Right kidney (tissue), 9 donors: ENCODE measurements at places on chromosomes 11 and 22.
A peak's percentile ranks its signal among the peaks of the same experiment; 100 is the strongest.

- DNase-seq = no peak
Observed at GRCh38 chr11:75035911-75036565, 47.3 kb downstream of the NEU3 start.

GRCh38 chr11:133966921-133967598, 10.3 kb upstream of the IGSF9B start:
- peak; percentile 31 for DNase-seq

DNA sequence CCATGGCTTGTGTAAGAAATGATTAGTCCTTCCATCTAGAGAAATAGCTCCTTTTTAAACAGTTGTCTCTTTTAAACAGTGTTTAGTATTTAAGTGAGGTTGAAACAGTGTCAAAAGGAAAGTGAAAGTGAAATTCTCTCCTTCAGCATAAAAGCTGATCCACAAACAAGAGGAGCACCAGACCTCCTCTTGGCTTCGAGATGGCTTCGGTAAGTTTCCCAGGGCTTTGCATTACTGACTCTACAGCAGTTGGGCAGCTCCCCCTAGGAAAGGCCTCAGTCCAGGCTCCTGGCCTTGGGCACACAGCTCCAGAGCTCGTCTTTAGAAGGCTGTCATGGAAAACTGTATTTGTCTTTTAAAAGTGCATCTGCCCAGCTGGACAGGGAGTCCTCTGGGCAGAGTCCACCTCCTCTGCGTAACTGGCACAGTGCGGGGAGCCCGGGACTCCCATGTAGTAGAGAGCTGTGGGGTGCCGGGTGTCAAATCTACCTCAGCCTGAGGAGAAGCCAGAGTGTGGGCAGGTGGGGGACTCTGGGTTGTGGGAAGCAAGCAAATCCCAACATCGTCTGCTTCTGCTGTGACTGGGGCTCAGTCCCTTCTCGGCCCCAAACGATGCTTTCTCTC, at the start of gene PLAAT4:
Gene PLAAT4 (plus strand): TSS at position 140 of the 624 bp plus-strand sequence. CDS start 61 bp downstream, at position 201.
- peak; percentile 44 for DNase-seq

GRCh38 chr11:18912883-18913282, 26.3 kb downstream of the MRGPRX1 start:
- no peak for DNase-seq

DNA sequence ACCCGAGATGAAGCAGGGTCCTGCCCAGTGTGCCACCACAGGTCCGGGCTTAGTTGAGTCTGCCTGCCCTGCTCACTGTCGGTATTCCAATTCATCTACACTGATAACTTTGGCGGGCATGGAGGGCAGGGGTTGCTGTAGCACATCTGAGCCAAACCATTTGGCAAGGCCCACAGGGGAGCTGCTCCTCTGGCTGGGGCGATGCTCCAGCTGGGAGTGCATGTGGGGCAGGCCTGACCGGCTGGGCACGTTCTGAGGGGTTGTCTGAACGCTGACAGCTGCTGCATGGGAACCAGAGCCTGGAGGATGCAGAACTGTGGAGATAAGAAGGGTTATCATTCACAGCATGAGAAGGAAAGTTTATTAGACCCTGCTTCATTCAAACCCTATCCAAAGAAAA, 40.4 kb downstream of the DRG1 start:
- DNase-seq = no peak

GRCh38 chr22:48863965-48864528, 963.6 kb downstream of the BRD1 start:
- DNase-seq = no peak

DNA sequence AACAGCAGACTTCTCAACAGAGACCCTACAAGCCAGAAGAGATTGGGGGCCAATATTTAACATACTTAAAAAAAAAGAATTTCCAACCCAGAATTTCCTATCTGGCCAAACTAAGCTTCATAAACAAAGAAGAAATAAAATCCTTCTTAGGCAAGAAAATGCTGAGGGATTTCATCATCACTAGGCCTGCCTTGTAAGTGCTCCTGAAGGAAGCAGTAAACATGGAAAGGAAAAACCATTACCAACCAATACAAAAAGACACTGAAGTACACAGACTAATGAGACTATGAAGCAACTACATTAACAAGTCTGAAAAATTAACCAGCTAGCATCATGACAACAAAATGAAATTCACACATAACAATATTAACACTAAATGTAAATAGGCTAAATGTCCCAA, 947.9 kb upstream of the CHORDC1 start:
- no peak for DNase-seq

DNA sequence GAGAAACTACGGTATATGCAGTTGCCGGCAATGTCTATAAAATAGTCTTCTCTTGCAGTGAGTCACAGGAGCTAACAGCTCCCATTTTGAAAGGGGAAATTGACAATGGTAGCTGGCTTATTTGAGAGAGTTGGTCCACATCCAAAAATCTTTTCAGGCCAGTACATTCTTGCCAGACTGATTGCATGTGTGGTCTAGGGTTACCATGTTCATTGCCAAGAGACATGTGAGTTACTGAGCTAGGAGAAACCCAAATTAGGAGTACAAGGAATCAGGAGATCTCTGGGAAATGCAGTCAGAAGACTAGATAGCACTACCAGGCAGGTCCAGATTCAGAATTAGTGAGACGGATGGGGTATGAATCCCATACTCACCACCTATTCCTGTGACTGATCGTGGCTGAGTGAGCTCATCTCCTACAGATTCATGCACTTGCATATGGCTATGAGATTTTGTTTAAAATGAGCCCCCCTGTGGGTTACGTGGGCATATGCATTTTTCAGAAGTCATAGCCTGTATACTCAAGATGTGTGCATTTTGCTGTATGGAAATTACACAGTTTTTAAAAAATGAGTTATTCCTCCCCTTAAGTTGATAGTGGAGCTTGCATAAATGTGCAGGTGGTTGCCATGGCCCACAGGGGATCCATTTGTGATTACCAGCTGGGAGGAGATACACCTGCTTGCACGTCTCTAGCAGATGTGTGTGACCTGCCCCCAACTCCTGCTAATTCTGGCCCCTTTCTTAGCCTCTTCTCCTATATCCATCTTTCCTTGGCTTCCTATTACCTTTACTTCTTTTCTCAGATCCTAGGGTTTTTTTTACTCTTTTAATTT, 102.7 kb downstream of the COMMD9 start:
- DNase-seq = no peak

GRCh38 chr11:5247472-5248192, 2.0 kb downstream of the HBG1 start:
- no peak for DNase-seq

DNA sequence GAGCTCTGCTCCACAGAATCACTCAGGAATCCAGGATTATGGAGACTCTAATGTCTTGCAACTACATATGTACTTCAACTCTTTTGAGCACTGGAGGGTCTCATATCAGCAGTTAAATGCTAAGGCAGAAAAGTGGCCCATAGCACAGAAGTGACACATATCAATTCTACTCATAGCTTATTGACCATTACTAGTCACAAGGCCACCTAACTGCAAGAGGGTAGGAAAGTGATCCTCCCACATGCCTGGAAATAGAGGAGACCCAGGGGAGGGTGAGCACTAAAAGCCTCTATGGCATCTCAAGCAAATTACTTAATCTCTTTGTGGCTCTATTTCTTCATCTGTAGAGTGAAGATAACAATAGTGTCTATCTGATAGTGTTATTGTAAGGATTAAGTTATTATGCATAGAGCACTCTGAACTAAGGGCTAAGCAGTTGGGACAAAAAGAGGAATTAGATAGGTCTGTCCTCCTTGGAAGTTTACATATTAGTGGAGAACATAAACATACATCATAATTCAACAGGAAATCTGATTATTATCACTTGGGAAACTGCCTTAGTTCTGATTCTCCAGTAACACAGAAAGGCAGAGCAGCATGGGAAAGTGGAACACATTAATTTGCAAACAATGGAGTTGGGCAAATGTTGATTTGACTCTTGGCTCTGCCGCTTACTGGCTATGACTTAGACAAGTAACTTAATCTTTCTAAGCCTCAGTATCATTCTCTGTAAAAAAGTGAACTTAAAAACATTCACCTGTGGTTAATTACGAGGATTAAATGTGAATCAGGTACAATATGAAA, 25.1 kb upstream of the USP47 start:
- DNase-seq = no peak

GRCh38 chr11:62125881-62126280, 2.1 kb downstream of the INCENP start:
- DNase-seq = no peak

- DNase-seq = no peak
Observed at GRCh38 chr11:27868709-27869108, 168.5 kb upstream of the BDNF start.

DNA sequence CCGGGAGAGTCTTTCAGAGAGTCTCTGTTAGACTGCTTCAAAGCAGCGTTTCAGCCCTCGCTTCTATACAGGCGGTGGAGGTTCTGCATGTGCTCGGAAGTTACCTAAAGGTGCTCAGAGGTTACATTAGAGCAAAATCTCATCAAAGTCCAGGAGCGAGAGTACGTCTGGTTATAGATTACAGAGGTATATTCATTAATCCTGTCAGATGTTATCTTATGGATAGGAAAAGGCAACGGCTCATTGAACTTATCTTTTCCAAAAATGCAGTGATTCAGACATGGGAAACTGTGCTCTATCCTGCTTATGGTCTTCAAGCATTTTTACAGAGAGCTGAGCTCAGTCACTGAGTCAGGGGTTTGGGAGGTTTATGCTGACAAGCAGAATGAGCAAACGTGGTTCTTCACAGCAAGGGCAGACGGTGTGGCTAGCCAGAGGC, 9.1 kb upstream of the ZBED5 start:
- no peak for DNase-seq

DNA sequence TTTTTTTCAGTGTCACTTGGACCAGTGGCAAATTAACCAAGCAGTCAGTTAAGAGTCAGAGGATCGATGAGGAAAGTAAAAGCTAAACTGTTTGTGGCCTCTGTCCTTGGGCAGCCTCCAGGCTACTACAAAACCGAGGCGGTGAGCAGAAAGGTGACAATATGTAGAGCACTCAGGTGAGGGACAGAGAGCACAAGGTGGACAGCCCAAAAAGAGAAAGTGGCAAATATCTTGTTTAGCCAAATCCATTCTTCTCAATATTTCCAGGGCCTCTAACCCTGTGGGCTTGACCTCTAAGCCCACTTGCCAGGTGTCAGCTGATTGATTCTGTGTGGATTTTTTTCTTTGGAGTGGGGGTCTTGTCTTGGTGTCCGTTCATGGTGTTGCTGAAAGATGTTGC, 4202.2 kb upstream of the OR11H1 start:
- no peak for DNase-seq

- DNase-seq = no peak
Observed at GRCh38 chr11:34507156-34507555, 6.4 kb downstream of the ELF5 start.

GRCh38 chr11:82494988-82495432, 238.7 kb downstream of the FAM181B start:
- no peak for DNase-seq

GRCh38 chr22:17777005-17777716, 2.9 kb upstream of the BID start:
- DNase-seq = no peak

DNA sequence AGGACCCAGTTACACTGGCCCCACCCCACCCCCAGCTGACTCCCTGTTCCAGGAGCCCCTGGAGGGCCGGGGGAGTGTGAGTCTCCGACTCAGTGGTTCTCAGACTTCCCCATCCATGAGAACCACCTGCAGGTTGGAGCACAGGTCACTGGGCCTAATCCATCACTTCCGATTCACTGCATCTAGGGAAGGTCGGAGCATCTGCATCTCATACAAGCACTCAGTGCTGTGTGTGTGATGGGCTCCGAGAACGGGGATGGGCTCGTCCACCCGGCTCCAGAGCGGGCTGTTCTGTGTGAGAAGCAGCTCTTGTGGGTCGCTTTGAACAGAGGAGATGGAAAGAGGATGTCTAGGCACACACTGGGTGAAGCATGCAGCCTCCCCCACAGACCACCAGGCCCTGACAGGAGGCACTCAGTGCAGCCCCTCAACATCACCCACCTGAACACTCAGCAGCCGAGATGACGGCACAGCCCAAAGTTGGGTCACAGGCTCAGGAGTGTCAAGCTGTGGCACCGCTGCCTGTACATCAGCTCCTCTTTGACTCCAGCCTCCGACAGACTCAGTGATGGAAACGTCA, 541.4 kb downstream of the BRD1 start:
- DNase-seq = no peak

- peak; percentile 80 for DNase-seq
Observed at GRCh38 chr11:62542750-62543567, 3.6 kb downstream of the AHNAK start.

GRCh38 chr11:130087294-130087926, 17.7 kb downstream of the APLP2 start:
- DNase-seq = no peak

GRCh38 chr11:62999649-63000048, 14.9 kb upstream of the SLC22A6 start:
- DNase-seq = no peak

GRCh38 chr11:64542172-64543125, 48.6 kb upstream of the SLC22A12 start:
- DNase-seq = no peak

DNA sequence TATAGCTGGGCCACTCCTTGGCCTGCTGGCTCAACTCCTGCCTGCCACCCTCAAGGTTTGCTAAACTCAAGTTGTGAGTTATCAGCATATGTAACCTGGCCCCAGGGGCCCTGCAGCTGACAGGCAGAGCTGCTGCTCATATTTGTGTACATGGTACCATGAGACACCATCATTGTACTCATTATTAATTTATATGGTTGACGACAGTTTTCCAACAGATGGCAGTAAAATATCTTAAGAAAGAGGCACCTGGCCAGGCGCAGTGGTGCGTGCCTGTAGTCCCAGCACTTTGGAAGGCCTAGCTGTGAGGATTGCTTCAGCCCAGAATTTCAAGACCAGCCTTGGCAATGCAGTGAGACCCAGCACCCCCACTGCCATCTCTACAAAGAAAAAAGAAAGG, 11.4 kb upstream of the DENND5A start:
- DNase-seq = no peak

DNA sequence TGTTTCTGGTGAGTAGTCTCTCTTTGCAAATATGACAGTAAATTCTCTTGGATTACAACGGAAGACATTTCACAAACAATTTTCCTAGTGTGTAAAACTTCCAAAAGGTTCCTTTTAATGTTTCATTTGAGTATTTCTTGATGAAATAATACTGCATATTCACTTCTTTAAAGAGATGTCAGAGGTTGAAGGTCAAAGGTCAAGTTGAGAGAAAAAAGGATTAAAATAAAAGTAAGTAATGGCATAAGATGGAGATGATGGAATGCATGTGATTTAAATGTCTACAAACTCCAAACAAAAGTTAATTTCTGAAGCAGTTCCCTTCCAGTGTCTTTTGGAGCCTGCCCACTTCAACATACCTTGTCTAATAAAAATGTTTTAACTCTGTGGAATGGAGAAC, 40.7 kb downstream of the APOL5 start:
- no peak for DNase-seq

- peak; percentile 70 for DNase-seq
Observed at GRCh38 chr22:46043816-46044620, 67.1 kb upstream of the WNT7B start.

DNA sequence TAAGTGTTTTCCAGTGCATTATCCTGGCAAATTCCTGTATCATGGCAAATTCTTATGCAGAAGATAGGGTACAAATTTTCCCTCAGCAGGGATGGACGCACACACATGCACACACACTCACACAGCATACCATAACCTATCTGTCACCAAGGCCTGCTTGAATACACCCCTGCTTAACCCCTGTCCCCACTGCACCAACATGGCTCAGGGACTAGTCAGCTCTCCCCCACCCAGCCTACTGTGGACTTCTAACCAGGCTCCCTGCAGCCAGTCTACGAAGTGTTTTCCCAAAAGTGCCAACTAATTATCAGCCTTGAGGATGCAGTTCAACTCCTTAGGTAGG, 63.1 kb downstream of the RAB30 start:
- DNase-seq = no peak
